CD4-positive, alpha-beta T cell (primary cell): ENCODE measurements at places on chromosomes 13 and 19.

DNA sequence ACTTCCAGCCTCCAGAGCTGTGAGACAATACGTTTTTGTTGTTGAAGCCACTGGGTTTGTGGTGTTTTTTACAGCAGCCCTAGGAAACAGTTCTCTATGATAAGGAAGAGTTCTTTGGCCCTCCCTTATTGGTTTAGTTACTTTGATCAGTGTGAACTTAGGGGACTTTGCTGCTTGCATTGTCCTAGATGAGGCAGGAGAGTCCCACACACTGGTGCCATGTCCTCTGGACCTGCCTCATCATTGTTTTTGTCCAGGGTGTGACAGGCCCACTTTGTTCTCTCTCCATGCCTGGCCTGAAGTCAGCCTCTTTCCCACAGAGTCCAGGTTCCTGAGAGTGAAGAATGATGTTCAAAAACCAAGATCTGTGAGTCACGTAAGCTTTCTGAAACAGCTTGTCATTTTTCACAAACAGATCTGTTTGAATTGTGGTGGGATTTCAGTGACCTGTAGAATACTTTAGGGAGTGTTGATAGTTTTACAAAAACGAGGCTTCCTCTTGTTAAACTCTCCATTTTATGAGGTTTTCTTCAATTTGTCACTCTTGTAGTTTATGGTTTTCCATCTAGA, 63.8 kb downstream of the ING1 start:
- DNase-seq = no peak

DNA sequence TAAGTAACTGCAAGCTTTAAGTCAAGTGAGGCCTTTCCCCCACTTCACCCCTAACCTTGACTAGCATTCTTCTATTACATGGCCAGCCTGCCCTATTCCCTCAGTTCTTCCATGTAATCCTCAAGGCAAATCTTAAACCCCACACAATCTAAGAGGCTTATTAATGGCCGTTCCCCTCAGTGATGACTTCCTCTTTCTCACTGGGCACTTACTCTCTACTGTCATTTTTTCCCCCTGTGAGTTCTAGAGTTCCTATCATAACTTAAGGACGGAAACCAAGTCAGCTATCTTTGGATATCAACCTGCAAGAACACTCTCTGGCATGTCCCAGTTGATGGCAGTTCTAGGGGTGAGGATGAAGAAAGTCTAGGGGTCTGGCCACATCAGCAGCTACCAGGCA, 131.2 kb downstream of the DCLK1 start:
- no peak for DNase-seq

DNA sequence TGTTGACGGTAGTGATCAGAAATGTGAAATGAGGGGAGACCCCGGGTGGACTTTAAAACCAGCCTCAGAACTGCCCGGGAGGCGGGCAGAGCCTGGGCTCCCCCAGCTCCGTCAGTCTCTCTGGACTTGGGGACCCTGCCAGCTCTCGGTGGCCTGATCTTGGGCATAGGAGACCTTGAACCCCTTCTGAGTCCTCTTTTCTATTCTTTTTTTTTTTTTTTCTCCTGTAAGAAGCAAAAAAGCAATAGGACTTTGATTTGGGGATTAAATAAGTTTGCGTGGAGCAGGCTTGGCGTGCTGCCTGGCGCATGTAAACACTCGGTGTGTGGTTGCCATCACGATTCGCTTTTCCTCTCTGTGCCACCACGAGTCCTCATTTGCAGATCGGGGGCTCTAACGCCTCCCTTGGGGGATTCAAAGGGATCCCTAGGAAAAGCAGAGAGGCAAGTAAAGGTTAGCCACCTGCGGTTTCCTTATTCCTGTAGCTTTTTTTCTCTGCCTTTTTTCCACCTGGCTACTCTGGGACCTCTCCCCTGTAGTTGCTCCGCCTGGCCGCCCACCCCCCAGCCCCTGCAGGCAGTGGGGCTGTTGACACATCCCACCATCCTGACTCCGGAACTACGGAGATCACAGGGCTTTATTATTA, 1.3 kb downstream of the SAFB start:
- peak; percentile 15 for DNase-seq

DNA sequence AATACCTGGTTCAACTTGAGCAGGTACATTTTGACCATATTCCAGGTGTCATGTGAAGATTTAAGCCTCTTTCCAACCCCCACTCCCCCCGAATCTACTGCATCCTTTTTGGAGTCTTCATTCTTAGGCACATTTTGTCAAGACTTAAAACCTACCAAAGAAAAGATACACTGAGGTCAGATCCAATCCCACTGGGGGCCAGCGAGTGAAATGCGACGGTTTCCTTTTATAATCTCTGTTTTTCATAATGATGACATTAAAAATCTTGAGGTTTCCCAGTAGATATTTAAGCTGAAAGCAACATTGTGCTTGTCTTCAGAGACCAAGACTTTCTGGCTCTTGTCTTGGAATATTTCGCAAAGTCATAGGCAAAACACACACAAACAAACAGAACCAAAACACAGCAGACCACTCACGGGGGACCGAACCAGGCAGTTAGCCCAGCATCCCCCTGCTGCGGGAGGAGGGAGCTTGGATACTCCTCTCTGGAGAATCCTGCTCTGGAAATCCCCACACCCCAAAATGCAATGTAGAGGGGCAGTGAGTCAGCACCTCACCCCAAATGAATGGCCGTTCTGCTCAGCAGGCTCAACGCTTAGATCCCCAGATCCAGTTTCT, 506 bp upstream of the GAS6 start:
- no peak for DNase-seq

DNA sequence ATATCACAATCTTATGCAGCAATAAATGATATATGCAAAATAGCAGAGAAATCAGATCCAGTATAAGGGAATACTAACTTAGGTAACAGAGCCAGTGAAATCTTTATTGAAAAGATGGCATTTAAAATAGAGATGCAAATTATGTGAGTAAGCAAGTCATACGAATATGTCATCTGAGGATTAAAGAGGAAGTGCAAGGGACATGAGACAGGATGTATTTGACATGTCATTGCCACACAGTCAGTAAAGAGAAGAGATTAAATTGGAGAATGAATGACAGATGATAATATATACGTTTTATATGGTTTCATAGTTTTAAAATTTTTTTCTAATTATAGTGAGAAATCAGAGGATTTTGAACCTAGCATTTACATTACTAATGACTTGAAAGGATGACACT, 426.4 kb downstream of the SLITRK5 start:
- DNase-seq = no peak

GRCh38 chr13:80664950-80665349, 324.0 kb upstream of the SPRY2 start:
- no peak for DNase-seq

DNA sequence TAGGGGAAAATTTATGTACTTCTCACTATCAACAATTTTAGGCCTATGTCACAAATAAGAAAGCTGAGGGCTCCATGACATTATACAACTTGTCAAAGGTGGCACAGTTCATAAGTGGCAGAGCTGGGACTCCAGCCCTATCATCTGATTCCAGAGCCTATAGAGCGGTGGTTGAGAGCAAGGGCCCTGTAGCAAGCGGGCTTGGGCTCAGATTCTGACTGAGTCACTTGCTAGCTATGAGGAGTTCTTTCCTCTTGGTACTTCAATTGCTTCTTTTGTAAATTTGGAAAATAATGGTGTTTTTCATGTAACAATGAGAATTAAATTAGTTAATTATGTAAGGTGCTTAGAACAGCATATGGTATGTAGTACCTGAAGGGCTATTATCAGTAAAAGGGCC, 28.7 kb upstream of the FAM216B start:
- no peak for DNase-seq

- DNase-seq = no peak
Observed at GRCh38 chr13:28347456-28348371, 147.2 kb downstream of the FLT1 start.

DNA sequence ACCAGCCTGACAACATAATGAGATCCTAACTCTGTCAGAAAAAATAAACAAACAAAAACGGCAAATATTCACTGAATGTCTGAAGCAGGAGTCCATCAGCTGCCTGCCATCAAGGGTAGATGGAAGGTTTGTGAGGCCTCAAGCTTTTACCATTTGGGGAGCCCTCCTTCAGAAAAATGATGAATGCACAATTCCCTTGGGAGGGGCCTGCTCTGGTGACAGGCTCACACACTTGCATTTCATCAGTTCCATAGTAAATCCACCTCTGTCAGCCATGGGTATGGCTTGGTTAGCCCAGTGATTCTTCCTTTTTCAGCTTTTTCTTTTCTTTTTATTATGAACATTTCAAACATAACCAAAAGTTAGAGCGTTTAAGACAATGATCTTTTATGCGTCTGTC, 26.3 kb upstream of the KATNAL1 start:
- DNase-seq = no peak

- no peak for DNase-seq
Observed at GRCh38 chr19:30083701-30084156, 141.7 kb downstream of the URI1 start.

- no peak for DNase-seq
Observed at GRCh38 chr19:56263319-56263718, 9.2 kb upstream of the EDDM13 start.

DNA sequence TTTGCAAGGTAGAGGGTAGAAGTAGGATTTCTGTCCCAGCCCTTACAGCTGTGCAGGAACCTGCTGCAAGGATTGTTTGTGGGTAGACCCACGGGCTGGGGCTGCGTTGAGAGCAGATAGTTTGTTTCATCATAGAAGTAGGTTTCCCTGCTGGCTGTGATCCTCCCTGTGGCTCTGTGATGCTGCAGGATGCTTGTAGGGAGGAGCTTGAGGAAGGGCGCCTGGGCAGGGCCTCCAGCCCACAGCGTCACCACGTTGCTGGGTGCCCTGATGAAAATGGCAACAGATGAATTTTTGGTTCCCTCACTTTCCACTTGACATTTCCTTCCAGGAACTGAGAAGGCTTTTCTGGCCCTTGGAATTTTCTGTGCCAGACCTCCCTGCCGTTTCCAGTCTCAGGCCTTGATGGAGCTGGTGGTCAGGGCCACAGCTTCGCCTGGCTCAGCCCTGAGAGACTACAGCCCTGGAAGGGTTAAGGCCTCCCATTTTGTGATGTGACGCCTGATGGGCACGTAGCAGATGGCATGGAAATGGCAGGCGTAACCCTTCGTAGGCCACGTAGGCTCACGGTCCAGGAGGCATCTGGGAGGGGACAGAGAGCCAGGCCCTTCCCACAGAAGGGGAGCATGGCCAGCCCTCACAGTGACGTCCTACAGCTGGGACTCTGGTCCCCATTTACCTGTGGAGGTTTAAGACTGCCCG, 42.2 kb downstream of the GATAD2A start:
- peak; percentile 48 for DNase-seq

GRCh38 chr13:112875627-112876026, 93.4 kb upstream of the MCF2L start:
- DNase-seq = no peak

DNA sequence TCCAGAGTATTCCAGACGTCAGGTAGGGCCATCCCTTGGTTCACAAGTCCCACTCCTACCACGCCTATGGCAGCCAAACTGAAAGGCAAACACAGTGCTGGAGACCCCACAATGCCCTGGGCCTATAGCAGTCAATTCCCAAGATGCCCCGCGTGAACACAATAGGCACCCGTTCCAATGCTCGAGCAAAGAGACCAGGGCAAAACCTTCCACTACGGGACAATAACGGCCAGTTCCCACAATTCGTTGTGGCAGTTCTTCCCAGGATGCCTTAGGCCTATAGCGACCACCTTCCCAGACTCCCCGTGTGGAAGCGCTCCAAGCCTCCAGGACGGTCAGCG, 538 bp downstream of the ZNF428 start:
- peak; percentile 17 for DNase-seq

DNA sequence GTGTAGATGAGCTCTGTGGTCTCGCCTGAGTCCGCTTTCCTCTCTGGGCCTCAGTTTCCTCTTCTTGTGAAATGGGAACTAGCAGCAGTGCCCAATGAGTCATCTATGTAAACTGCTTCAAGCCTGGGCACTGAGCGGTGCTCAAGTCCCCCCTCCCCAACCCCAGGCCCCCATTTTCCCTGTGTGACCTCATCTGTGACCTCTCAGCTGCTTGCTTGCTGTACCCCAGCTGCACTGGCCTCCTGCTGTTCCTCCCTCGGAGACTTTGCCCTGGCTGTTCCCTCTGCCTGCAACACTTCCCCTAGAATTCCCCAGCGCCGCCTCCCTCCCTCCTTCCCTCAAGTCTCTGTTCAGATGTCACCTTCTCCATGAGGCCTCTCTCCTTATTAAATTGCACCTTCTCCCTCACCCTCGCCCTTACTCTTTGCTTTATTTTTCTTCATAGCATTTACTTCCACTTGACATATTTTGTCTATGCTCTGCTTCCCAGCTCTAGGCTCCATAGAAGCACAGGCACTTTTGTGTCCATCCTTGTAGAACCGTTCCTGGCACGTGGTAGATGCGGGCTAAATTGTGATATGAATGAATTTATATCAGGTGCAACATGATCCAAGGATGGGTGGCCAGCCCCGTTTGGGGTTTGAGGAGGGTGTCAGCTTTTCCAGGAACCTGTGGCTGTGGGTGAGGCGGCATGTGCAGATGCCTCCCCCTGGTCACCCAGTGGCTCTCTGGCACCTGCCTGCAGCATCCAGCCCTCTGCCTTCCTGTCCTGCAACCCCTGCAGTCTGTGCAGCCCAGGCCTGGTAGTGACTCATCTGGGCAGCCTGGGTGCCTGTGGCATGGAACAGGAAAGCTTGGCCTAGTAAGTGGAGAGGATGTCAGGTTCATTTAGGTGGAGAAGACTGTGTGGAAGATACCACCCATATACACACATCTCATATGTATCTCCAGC, 26.3 kb downstream of the SIPA1L3 start:
- no peak for DNase-seq

GRCh38 chr19:17104679-17105078, 29.1 kb downstream of the MYO9B start:
- no peak for DNase-seq

DNA sequence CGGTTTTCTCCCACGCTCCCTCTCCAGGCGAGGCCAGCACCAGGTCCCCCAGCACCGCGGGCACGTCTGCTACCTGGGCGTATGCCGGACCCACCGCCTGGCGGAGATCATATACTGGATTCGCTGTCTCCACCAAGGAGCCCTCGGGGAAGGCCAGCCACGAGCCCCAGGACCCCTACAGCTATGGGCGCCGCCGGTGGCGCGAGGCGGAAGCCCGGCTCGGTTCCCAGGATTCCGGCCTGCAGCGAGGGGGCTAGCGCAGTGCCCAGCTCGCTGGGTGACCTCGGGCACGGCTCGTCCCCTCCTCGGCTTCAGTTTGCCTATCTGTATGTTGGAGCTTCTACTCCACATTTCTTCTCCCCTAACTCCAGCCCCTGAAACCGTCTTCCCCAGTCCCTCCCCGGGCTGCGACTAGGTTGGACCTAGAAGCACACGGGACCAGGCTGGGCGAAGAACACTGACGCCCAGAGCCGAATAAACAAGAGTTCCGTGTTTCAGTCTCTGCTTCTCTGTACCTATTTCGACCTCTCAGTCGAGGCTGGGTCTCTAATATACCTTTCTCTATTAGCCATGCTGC, 749 bp upstream of the CPT1C start:
- no peak for DNase-seq
